ENCODE measurements at places on chromosomes 13 and 19.
A peak's percentile ranks its signal among the peaks of the same experiment; 100 is the strongest.

- DNase-seq, result no peak
Measured at GRCh38 chr13:42396501-42396900, 124.5 kb downstream of the AKAP11 start.

- DNase-seq, result no peak
Measured at GRCh38 chr13:78040205-78040830, 121.7 kb upstream of the EDNRB start.

DNA sequence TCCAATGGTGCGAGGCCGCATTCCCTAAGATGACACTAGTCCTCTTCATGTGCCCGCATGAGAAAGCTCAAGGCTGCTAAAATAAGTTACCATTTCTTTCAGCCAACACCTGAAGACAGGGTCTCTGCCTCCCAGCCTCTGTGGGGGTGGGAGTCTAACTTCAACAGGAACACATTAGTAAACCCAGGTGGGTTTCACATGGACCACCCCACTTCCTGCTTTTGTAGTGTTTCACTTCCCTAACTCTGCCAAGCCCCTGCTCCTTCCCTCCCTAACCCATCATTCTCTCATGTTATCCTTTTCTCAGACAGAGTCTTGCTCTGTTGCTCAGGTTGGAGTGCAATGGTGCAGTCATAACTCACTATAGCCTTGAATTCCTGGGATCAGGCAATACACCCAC is 783.6 kb downstream of the UQCRFS1 start:
- no peak for DNase-seq

- no peak for DNase-seq
Measured at GRCh38 chr13:54301085-54301484, 1272.5 kb downstream of the OLFM4 start.

DNA sequence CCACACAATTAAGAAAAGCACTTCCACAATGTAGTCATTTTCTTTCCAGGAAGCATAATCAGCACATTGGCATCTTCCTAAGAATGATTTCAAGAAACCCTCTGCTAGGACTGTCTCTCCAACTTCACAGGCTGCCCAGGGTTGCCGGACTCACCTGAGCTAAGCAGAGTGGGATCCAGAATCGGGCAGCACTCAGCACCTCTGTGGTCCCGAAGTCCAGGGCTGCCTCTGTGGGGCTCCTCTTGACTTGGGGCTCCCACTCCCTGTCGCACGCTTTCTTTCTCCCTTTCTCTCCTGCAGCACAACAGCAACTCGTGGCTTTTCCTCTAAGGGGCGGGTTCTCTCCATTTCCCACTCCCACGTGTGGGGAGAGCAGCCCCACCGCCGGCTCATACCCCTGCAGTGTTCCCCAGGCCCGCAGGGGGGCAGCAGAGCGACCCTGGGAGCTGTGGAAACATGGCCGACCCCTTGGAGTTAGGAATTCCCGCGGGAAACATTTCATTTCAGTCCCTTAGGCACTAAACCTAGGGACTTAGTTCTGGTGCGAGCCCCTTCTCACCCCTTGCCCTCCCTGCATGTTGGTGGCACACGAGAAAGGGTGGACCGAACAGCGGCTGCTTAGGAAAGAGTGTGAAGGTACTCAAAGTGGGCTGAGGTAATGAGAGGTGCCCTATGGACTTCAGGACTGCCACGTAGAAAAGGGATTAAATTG is at the start of gene TMEM272:
TSS of gene TMEM272 (minus strand) at position 316 of the 712 bp plus-strand sequence. CDS start 6,647 bp downstream, outside the sequence.
- no peak for DNase-seq

DNA sequence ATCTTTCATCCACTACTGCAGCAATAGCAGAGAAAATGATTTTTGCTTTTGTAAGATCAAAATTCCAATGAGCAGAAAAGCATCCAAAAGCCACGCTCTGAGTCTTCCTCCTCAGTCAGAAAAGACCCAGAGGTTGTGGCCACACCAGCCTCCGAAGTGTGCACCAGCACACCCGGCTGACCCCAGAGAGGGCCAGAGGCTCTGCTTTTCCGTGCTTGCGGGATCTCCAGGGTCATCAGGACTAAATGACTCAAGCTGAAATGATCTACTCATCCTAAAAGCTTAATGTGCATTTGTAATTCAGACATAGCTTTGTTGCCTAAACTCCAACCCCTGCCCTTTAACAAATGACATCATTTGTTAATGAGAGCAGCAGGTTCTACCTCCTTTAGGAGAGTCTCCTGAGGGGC is 16.5 kb downstream of the RXFP2 start:
- DNase-seq, result no peak

GRCh38 chr19:5484398-5485285 is 29.4 kb downstream of the ZNRF4 start:
- no peak for DNase-seq

DNA sequence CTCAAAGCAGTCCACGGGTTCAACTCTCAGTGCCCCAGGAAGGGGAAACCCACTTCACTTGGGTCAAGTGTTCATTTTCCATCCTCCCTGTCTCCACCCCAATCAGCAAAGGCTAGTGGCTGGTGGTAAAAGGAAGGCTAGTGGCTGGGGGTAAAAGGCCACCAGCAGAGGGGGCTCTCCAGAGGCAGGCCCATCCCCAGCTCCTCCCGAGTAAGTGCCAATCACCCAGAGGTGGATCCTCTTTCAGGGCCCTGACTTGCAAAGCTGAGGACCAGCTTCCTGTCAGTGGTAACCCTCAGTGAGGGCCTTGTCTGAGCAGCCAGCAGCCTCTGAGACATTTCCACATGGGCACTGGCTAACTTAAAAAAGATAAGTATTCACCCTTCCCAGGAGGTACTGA is 22.0 kb upstream of the TPT1 start:
- DNase-seq, result no peak

DNA sequence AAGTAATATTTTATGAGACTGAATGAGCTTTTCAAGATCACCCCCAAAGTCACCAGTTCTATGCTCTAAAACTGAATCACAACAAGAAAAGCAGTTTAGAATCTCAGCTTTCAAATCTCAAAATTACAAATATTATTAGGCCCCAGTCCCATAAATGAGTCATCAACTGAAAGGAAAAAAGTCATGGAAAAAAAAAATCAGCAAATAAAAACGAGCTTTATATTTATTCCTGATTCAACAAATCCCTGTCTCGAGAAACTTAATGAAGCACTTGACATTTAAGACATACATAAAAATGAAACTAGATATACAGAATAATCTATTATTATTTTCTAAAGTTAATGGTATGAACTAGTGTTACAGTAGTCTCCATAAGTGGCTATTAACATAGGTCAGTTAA is 203.0 kb downstream of the DIAPH3 start:
- DNase-seq, result no peak

- DNase-seq, result no peak
Measured at GRCh38 chr19:16185768-16186123, 536 bp downstream of the FAM32A start.

DNA sequence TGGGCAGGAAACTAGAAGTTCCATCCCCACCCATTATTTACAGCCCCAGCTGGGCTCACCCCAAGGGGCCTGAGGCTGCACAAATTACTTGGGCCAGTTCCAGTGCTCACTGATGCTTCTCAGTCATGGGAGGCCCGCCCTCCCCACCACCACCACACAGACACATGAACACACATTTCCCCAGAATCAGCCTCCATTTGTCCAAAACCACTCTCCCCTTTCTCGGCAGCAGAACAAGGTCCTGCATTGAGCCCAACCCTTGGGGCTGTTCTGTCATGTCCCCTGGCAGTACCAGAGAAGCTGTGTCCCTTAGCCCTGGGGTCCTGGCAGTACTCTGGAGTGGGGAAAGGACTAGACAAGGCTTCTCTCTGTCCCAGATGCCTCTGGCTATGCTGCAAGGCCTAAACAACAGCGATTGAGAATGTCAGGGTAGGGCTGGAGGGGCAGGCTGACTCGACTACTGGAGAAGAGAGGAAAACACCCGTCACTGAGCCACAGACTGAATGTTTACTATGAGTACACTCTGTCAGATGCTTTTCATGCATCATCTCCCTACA is 21.8 kb downstream of the SAMD4B start:
- no peak for DNase-seq

DNA sequence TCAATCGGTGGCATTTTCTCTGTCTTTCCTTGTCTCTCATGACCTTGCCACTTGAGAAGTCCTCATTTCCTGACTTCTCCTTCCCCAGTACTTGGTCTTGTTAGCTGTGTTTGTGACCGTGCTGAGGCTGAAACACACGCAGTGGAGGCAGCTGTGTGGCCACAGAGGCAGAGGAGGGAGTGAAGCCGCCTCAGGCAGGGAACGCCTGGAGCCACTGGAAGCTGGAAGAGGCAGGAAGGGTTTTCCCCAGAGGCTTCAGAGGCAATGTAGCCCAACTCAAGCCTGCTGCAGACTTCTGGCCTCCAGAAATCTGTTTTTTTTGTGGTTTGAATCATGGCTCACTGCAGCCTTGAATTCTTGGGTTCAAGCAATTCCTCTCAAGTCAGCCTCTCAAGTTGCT is 29.2 kb upstream of the ARGLU1 start:
- no peak for DNase-seq

- DNase-seq, result no peak
Measured at GRCh38 chr13:112506046-112506445, 81.9 kb downstream of the TUBGCP3 start.

GRCh38 chr19:56838024-56838908 is 2.3 kb downstream of the PEG3 start:
- DNase-seq, result peak; percentile 17

DNA sequence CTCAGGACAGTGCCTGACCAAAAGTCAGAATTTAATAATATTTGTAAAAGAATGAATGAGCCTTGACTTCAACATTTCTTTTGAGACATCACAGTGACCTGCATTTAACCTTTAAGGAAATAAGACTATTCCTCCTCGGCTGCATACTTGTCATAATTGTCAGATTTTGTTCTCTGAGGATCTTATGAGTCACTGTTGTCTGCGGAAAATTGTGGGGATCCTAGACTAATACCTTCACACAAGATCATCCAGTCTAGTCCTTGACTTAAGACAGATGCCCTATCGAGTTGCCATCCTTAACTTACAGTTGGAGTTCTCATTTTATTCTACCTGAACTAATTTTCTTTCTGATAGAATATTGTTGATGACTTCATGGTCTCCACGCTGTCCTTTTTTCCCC is 198.4 kb downstream of the DLEU7 start:
- no peak for DNase-seq

DNA sequence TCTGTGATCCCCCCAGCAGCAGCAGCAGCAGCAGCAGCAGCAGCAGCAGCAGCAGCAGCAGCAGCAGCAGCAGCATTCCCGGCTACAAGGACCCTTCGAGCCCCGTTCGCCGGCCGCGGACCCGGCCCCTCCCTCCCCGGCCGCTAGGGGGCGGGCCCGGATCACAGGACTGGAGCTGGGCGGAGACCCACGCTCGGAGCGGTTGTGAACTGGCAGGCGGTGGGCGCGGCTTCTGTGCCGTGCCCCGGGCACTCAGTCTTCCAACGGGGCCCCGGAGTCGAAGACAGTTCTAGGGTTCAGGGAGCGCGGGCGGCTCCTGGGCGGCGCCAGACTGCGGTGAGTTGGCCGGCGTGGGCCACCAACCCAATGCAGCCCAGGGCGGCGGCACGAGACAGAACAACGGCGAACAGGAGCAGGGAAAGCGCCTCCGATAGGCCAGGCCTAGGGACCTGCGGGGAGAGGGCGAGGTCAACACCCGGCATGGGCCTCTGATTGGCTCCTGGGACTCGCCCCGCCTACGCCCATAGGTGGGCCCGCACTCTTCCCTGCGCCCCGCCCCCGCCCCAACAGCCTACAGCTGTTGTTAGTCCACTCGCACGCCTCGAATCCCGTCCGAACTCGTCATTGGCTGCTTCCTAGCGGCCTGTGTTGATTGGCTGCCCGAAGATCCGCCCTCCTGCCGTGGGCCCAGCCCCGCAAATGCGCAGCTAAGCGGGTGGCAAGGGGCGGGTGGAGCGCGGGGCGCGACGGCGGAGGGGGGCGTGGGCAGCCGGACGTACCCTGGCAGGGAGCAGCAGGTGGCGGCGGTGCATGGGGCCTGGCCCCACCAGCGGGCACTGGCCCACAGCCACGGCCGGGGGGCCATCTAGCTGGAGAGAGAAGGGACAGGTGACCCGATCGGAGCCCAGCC is 1.4 kb upstream of the SIX5 start:
- peak; percentile 95 for DNase-seq

GRCh38 chr13:37144661-37145060 is 39.2 kb upstream of the CSNK1A1L start:
- DNase-seq, result no peak

DNA sequence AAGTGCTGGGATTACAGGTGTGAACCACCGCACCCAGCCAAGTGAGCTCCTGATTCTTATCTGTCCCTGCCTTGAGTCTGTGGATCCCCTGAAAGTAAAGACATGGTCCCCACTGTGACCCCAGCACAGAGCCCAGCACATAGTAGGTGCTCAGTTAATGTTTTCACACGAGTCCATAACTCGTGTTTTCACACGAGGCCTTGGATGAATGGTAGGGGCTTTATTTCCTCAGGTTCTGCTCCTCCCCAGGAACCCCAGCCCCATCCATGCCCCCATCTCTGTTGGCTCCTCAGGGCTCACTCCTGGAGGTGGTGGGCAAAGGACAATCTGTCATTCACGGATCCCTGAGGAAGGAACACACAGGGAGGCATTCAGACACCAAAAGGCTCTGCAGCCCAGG is 23.6 kb upstream of the PDE4C start:
- DNase-seq, result no peak

DNA sequence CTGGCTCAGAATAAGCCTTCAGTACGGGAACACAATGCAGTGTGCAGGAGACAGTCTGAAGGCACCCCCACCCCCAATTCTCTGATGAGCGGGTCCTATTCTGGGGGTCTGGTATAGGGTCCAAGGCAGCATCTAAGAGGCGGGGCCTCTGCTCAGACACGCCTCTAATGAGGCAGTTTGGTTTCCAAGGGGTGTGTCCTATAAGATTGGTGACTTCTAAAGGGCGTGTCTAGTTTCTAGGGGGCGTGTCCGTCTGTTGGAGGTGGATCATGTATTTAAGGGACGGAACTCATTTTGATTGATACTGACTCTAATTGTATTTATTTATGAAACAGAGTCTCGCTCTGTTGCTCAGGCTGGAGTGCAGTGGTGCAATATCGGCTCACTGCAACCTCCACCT is 8.7 kb downstream of the FIZ1 start:
- DNase-seq, result no peak

GRCh38 chr13:80903911-80904310 is 563.0 kb upstream of the SPRY2 start:
- no peak for DNase-seq

- no peak for DNase-seq
Measured at GRCh38 chr19:54160854-54161253, 1.3 kb upstream of the LENG1 start.

GRCh38 chr13:60120617-60121336 is 43.0 kb downstream of the DIAPH3 start:
- DNase-seq, result no peak

GRCh38 chr19:22532388-22533300 is 101.5 kb upstream of the ZNF492 start:
- no peak for DNase-seq

- DNase-seq, result no peak
Measured at GRCh38 chr13:113766035-113766800, 7.2 kb downstream of the TMEM255B start.

- no peak for DNase-seq
Measured at GRCh38 chr19:43618921-43619261, 538 bp downstream of the ZNF428 start.

- DNase-seq, result no peak
Measured at GRCh38 chr13:80684217-80684991, 343.5 kb upstream of the SPRY2 start.
